ENCODE measurements at places on chromosomes 4 and X.

DNA sequence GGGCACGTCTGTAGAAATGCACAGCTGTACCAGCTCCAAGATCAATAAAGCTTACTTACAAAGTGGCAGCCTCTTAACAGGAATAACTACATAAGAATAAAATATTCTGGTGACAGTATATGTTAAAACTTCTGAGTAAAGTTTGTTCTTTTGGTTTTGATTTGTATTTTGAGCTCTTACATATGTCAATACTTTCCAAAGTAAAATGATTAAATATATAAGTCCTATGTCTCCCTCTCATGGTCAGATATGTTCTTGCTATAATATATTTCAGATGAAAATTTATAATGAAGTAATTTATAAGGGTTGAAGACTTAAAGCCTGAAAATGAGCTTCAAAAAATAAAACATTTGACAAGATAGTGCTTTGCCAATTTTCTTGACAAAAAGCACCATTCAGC lies 254.4 kb downstream of the NPFFR2 start:
- DNase-seq, result no peak

- DNase-seq, result no peak
Measured at GRCh38 chrX:85024562-85024961, 20.9 kb downstream of the APOOL start.

GRCh38 chrX:23398570-23398969 lies 63.9 kb downstream of the PTCHD1 start:
- DNase-seq, result no peak

GRCh38 chrX:136816975-136817374 lies 36.2 kb upstream of the ARHGEF6 start:
- DNase-seq, result no peak

DNA sequence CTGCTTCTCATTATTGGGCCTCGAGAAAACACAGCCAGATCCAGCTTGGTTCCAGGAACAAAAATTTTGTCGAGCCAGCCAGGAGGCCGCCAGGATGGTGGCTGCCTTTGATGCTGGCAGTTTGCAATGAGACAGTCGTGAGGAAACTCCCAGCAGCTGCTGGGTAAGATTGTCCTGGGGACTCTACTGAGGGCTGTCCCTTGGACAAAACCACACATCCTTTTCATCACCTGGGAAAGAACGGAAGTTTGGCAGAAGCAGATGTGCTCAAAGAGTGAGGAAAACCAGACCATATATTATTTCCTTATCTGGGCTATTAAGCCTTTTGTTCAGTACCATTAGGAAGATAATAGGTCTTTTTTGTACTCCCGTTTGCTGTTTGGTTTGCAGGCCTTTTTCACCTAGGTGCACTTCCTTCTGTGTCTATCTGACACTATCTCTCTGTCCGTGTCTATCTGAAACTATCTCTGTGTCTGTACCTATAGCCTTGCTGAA lies 13.4 kb upstream of the PAPSS1 start:
- DNase-seq, result no peak

DNA sequence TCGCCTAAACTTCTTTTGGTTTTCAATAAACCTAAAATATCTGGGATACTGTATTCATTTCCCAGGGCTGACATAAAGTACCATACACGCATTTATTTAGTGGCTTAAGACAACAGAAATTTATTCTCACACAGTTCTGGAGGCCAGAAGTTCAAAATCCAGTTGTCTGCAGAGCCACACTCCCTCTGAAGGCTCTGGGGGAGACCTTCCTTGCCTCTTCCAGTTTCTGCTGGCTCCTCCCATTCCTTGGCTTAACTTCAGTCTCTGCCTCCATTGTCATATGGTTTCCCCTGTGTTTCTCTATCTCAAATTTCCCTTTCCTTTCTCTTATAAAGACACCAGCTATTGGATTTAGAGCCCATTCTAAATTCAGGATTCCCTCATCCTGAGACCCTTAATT lies 44.4 kb downstream of the NR3C2 start:
- DNase-seq, result no peak

- no peak for DNase-seq
Measured at GRCh38 chr4:54155936-54156335, 56.0 kb downstream of the GSX2 start.

DNA sequence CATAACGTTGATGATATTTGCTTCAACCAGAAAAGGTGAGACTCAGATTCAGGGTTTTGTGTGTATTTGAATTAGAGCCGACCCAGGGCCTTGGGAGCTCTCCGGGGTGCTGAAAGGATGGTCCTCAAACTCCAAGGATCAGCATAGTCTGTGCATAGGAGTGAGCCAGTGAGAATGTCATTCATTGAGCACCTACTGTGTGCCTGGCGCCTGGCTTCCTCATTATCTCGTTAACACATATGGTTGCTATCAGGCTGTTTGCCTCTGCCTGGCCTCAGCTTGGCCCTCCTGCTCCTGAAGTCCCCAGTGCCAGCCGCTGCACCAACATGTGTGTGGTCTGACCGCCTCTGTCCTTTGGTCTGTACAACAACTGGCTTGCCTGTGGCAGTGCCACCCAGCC lies 25.1 kb upstream of the JAKMIP1 start:
- peak; percentile 24 for DNase-seq

GRCh38 chrX:141642979-141643378 lies 53.5 kb downstream of the SPANXA2 start:
- peak; percentile 2 for DNase-seq

GRCh38 chr4:21002286-21002685 lies 302.0 kb downstream of the PACRGL start:
- DNase-seq, result no peak

DNA sequence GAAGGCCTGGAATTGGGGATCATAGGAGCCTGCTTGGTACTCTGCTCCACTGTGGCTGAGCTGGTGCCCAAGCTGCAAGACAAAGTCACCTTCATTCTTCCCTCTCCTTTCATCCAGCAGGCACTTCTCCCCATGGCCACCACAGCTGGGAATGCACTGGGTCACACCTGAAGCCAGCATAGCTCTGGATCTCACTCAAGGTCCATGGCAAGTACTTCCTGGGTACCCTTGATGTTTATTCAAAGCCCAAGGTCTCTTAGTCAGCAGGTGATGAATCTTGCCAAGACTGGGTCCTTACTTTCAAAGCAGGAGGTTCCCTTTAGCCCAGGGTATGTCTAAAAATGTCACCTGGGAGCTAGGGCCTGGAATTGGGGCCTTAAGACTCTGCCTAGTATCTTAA lies 4.9 kb upstream of the SLC4A4 start:
- DNase-seq, result no peak

- no peak for DNase-seq
Measured at GRCh38 chr4:7108660-7109059, 40.8 kb upstream of the GRPEL1 start.

- DNase-seq, result no peak
Measured at GRCh38 chr4:26032630-26033317, 118.8 kb downstream of the SMIM20 start.

DNA sequence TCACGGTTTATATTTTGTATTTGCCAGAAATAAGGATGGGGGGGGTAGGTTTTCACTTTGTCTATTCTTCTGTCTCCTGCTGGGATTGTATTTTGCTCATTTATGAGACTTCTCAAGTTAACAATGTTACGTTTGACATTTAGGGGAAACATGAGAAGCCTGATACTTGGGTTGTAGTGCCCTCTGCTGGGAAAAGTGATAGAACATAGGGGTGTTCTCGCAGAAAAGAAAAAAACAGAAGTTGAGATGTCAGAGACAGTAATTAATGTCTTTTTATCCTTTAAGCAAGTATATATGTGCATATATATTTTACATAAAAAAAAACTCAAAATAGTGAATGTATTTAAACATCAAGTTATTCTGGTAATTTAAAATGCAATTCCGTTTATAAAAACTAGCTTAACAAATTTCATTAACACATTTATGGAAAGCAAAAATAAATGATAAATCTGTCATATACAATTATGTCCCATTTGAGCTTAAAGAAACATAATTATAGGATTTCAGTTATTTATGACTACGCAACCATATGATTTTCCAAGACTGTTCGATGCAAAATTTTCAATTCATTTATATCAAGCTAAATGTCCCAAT lies 46.0 kb upstream of the TMPRSS11F start:
- DNase-seq, result peak; percentile 11

- DNase-seq, result no peak
Measured at GRCh38 chr4:162282684-162283083, 118.9 kb upstream of the FSTL5 start.

Data from right kidney (tissue), 9 donors.